ENCODE measurements at places on chromosomes 6 and 20.
A peak's percentile ranks its signal among the peaks of the same experiment; 100 is the strongest.

GRCh38 chr6:156934069-156934460, 156.9 kb downstream of the ARID1B start:
- no peak overlapping the region for H3K4me3 ChIP-seq
- H3K27me3 ChIP-seq = no peaks in the 10 kb centered on the region
- DNase-seq = no peak
- no peaks in the 10 kb centered on the region for H3K36me3 ChIP-seq

DNA sequence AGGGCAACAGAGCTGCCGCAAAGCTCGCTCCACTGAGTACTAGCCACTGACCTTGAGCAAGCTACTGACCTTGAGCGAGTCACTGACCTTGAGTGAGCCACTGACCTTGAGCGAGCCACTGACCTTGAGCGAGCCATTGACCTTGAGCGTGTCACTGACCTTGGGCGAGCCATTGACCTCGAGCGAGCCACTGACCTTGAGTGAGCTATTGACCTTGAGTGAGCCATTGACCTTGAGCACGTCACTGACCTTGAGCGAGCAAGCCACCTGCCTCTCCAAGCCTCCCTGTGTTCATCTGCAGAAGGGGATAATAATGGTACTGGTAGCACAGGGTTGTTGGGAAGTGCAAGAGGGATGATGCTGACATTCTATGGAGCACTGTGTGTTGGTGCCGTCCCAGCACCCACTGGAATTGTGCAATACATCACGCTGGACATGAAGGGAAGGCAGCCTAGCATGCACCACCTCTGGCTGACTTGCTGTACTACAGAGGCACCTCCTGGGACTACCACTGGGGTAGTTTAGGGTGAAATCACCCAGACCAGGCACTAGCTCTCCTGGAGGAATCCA, 60.2 kb downstream of the CTCFL start:
- no peak overlapping the region for H3K4me3 ChIP-seq
- no peak overlapping the region for H3K27ac ChIP-seq
- no peaks in the 10 kb centered on the region for H3K36me3 ChIP-seq
- peak; percentile 38 for DNase-seq
- no peaks in the 10 kb centered on the region for H3K27me3 ChIP-seq

- peaks cover 18% of the 10 kb centered on the region for H3K4me1 ChIP-seq
- H3K27me3 ChIP-seq = no peaks in the 10 kb centered on the region
- H3K27ac ChIP-seq = no peak overlapping the region
These were observed 83.9 kb upstream of the GPR6 start for GRCh38 chr6:109894181-109894580.

DNA sequence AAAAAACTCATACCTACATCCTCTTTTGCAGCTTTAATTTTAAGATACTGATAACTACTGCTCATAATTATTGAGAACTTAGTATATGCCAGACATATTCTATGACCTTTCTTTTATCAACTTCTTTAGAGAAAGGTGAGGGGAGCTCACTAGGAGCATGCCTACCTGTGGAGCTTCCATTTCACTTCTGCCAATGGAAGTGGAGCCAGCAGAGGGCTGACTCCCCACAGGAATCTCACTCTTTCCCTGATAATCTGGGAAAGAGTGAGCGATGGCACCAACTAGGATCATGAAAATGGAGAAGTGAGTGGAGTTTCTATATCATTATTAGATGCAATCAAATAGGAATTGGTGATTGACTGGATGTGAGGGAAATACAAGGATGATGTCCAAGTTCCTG, 484.9 kb downstream of the LMBRD1 start:
- H3K27me3 ChIP-seq = no peaks in the 10 kb centered on the region
- H3K27ac ChIP-seq = no peak overlapping the region
- no peak overlapping the region for H3K4me3 ChIP-seq
- H3K36me3 ChIP-seq = no peaks in the 10 kb centered on the region

- H3K36me3 ChIP-seq = no peaks in the 10 kb centered on the region
- DNase-seq = no peak
- no peak overlapping the region for H3K27ac ChIP-seq
These were observed 159.2 kb upstream of the C6orf118 start for GRCh38 chr6:165468340-165469235.

- H3K4me1 ChIP-seq = no peaks in the 10 kb centered on the region
- H3K36me3 ChIP-seq = no peaks in the 10 kb centered on the region
- H3K4me3 ChIP-seq = no peak overlapping the region
- H3K27ac ChIP-seq = no peak overlapping the region
These were observed 196.3 kb upstream of the SUPT3H start for GRCh38 chr6:45574014-45574461.

DNA sequence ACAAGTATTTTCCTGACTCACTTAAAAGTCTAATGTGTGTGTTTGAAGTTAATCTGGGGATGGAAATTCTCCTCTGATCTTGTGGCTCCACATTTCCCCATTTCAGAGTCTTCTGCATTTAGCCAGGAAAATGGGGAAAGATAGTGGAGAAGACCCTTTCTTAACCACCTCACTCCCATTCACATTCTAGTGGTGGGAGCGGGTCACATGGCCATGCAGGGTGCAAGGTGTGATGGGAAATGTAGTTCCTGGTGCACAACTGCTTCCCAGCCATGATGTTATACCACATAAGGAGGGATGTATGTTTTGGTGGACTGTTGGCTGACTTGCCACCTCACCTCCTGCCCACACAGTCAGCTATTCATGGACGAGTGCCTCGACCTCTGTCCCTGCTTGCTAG, 61.8 kb downstream of the BANF2 start:
- no peak overlapping the region for H3K27ac ChIP-seq
- no peak for DNase-seq
- H3K4me1 ChIP-seq = peaks cover 24% of the 10 kb centered on the region

- no peak for DNase-seq
- no peaks in the 10 kb centered on the region for H3K27me3 ChIP-seq
- H3K4me1 ChIP-seq = no peaks in the 10 kb centered on the region
- no peaks in the 10 kb centered on the region for H3K36me3 ChIP-seq
- no peak overlapping the region for H3K4me3 ChIP-seq
These were observed 349.1 kb upstream of the GJE1 start for GRCh38 chr6:141783585-141783984.

DNA sequence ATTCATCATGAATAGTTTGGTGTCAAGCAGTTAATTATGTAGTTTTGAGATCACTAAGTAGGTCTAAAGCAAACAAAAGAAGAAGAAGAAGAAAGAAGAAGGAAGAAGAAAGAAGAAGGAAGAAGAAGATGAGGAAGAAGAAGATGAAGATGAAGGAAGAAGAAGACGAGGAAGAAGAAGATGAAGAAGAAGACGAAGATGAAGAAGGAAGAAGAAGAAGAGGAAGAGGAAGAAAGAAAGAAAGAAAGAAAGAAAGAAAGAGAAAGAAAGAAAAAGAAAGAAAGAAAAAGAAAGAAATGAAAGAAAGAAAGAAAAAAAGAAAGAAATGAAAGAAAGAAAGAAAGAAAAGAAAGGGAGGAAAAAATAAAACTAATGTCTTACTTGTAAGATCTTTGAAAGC, 9.2 kb downstream of the TMC2 start:
- no peaks in the 10 kb centered on the region for H3K36me3 ChIP-seq
- H3K4me3 ChIP-seq = no peak overlapping the region
- no peaks in the 10 kb centered on the region for H3K27me3 ChIP-seq
- no peaks in the 10 kb centered on the region for H3K4me1 ChIP-seq

Measured in body of pancreas (tissue), 4 donors.